ENCODE measurements at places on chromosomes 12 and 14.

GRCh38 chr12:83031196-83031595 is 344.5 kb downstream of the TMTC2 start:
- no peak for DNase-seq

- DNase-seq = no peak
Observed at GRCh38 chr12:109202770-109203169, 86.4 kb downstream of the ACACB start.

GRCh38 chr12:48910196-48910595 is 15.1 kb downstream of the FKBP11 start:
- DNase-seq = no peak

GRCh38 chr14:55893705-55894104 is 224.5 kb upstream of the PELI2 start:
- DNase-seq = no peak

All from activated CD4-positive, alpha-beta T cell treated with anti-CD3 and anti-CD28 coated beads for 24 hours (primary cell).